ENCODE measurements at places on chromosomes 2 and 18.

DNA sequence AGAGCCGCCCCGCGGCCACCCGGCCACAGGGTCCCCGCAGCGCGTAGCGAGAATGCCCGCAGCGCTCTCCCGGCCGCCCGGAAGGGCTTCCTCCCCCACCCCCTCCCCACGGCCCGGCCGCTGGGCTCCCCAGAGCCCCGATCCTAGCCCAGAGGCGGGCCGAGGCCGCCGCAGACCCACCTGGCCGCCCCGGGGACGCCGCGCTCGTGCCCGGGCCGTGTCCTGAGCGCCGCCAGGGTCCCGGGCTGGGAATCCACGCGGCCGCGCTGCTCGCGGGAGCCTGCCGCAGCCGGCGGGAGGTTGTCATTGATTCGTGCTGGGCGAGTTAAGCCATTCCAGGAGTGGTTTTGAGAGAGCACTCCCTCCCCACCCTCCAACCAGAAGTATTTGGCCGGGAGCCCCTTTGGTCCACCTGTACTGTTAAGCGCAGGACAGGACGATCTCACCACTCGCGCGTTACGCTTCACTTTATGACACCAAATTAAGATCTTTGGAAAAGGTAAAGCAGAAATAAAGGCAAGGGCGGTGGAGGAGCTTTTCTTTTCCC lies 206.4 kb upstream of the SMAD2 start:
- DNase-seq, result no peak

DNA sequence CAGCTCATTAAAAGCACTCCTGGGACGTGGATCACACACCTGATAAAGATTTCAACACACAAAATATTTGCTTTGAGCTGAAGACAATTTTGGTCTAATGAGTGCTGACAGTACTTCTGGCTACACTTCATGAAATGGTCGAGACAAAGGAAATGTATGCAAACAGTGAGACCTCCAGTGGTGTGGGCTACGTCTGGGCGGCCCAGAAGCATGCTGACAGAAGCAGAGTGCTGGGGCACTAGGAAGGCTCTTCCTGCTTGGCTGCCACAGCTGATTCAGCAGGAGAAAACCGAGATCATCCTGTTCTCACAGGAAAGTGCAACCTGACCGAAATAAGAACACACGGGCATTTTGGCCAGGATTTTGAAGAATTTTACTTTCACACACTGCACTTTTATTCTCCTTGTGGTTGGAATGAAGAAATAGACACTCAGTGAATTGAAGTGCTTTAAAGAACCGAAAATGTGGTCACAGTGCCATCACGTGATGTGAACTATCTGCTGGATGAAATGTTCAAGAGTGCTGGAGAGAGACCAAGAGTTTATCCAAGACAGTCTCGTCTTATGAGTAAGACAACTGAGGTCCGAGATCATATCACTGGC lies 149.5 kb downstream of the CCBE1 start:
- DNase-seq, result no peak

DNA sequence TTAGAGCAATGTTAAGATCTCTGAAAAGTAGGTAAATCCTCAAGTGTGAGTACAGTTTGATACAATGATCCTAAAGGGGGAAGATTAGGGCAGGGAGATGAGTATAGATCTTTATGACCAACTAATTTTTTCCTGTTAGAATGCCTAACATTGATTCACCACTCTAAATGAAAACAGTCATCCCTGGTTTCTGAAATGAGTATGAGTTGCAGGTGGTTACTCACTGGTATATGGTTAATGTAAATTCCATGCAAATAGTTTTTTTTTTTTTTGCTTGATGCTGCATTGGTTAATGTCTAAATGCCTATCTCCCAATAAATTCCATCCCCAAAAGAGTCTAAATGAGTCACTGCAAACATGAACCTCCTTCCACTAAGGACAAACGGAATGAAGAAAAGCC lies 55.0 kb upstream of the SERPINB2 start:
- no peak for DNase-seq

GRCh38 chr2:59276917-59277316 lies 1035.8 kb upstream of the FANCL start:
- DNase-seq, result no peak

- no peak for DNase-seq
Measured at GRCh38 chr2:31255911-31256571, 22.1 kb downstream of the EHD3 start.

DNA sequence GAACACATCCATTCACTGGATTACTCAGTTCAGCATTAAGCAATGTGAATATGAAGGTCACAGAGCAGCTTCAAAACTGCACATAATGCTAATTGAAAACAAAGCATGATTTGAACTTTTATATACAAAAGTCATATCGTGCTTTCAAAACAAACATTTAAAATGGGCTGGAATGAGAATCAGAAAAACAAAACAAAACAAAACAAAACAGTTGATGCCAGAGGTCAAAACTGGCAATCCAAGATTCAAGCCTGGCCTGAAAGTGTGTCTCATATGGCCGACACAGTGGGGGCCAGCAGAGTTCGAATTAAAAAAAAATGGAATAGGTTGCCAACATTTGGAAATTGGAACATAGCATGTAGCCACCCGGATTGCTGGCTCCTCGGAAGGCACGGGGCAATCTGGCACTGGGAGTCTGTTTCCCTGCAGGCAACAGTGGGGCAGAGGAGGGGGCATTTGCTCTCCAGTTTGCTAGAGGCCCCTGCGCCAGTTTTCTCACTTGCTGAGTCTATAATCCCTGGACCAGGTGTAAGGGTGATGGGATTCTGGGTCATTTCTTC lies 294.4 kb downstream of the ZNF521 start:
- no peak for DNase-seq

- DNase-seq, result no peak
Measured at GRCh38 chr2:222837643-222838056, 23.2 kb upstream of the ACSL3 start.

DNA sequence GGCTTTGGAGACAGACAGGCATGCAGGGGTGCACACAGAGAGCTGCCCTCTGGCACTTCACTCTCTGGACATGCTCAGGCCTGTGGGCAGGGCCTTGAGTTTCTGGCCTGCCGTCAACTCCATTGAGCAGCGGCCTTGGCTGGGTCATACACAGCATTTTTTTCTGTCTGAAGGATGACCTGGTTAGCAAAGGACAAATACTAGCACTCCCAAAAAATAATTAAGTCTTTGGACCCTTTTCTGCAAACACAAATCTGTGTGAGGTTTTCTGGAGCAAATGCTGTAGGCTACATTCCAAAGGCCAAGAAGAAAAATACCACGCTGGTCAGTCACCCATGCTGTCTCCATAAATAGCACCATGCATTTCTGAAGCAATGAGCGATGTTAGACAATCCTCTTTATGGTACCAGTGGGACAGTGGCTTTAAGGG lies 124.7 kb upstream of the CTAGE1 start:
- no peak for DNase-seq

All from CD4-positive, alpha-beta T cell treated with Interleukin-15 for 4 hours (primary cell).